ENCODE measurements at places on chromosomes 1 and 21.

DNA sequence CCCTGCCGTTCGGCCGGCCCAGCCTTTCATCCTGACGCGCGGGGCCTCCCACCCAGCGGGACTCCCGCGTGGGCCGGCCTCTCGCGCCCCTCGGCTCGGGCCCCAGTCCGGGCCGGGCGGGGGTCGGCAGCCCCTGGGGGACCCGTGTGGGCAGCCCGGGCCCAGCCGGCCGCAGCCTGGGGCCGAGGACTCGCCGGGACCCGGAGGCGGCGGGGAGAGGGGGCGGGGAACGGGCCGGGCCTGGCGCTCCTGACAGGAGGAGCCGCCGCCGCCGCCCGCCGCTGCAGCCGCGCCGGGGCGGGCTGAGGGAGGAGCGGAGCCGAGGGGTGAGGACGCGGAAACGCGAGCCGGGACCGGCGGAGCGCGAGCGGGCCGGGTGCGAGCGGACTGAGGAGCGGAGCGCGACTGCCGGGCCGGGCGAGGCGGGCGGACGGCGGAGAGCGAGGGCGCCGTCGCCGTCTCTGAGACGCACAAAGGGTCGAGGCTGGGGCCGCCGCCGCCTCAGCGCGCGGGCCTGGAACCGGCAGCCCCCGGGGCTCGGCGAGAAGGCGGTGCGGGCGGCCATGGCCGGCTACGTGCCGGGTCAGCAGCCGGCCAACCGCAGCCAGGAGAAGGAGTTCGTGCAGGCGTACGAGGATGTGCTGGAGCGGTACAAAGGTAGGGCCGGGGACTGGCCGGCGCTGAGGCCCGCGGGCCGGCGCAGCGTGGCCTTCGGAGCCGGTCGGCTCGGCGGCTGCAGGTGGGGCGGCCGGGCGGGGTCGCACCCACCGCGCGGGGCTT is 79.1 kb downstream of the NDUFS5 start:
- peak; percentile 35 for DNase-seq

- no peak for DNase-seq
Measured at GRCh38 chr1:48693180-48693579, 83.5 kb downstream of the BEND5 start.

DNA sequence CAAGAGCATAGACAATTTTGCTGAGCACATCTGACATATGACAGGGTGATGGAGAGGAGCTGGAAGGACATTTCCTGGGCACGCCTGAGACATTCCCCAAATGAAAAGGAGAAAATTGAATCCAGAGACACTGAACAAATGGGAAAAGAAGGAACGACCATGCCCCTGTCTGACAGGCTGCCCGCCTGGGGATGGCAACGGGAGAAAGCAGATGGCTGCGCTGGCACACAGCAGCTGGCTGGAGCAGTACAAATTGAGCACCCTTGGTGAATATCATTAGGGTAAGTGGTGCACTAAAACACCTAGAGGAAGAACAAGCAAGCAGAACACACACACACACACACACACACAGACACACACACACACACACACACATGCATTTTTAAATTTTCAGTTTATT is 174.3 kb upstream of the DUSP10 start:
- no peak for DNase-seq

- no peak for DNase-seq
Measured at GRCh38 chr21:15219039-15219438, 154.2 kb upstream of the NRIP1 start.

All from central memory CD8-positive, alpha-beta T cell (primary cell).